Hepatic stellate cell (primary cell): ENCODE measurements at places on chromosomes 16 and 17.

DNA sequence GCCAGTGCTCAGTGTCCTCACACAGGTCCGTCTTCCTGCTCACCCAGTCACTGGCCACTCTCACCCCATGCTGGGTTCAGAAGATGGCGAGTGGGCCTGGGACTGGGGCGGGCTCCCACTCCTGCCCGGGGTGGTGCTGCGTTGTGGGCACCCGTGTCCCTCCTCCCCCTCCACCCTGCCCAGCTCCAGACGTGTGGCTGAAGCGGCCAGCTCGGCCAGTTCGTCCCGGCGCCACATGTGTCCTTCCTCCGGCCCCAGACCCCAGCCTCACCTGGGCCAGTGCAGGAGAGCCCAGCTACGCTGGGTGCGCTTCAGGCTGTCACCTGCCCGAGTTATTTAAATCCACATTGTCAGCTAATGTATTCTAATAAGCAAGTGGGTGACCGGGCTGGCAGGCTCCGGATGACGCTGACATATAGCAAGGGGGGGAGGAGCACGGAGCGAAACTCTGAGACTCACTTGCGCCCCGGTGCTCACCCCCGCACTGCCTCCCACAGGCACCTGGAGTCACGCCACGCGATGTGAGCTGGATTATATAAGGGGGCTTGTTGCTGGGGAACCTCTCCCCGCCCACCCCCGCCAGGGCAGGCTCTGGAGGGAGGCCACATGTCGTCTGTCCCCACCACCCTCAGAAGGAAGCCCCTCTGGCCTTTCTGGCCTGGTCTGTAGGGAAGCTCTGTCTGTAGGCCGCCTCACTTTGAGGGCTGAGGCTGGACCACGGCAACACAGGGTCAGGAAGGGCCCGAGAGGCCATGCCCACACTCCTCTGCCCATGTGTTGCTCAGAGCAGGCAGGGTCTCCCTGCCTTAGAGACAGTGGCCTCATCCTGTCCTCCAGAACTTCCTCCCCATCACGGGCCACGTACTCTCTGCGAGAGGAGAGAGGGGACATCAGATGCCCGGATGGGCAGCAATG is 7.1 kb upstream of the BAIAP2 start:
- DNase-seq = no peak

GRCh38 chr16:88549671-88550245 is 20.4 kb upstream of the ZC3H18 start:
- no peak for DNase-seq

GRCh38 chr17:76816590-76817135 is 51.5 kb upstream of the MGAT5B start:
- peak; percentile 62 for DNase-seq

DNA sequence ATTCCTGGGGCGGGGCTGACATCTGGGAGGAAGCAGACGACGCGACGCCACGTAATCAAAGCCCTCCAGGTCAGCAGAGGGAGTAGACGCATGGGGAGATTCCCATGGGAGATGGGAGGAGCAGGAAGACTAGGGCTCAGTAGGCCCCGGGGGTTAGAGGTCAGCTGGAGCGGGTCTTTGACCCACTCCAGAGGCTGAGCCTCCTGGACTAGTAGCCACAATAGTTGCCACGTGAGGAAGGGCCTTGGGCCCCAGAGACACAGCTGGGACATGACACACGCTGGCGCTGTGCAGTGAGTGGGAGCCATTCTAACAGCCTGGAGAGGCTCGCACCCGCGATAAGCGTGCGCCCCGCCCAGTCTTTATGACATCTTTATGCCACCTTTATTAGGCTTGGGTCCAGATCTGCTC is 95.7 kb upstream of the AMZ2 start:
- DNase-seq = no peak

DNA sequence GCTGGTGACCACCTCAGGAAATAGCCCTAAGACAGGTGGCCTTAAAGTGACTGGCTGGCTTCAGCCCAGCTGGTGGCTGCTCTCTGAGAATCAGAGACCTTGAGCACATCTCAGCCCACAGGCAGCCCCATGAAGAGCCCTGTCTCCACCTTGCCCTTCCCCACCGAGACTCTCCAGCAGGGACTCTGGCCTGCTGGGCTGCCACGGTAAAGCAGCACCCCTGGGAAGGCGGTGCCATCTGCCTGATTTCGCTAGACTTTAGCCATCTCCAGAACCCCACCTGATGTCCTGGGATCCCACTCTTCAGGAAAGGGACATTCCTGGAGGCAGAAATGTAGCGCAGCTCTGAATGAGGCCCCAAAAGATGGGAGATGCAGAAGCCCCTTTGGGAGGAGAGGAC is 45.2 kb upstream of the LGALS9 start:
- no peak for DNase-seq

- DNase-seq = no peak
Measured at GRCh38 chr17:11628374-11628773, 30.1 kb downstream of the DNAH9 start.

- no peak for DNase-seq
Measured at GRCh38 chr16:79267781-79268180, 332.8 kb downstream of the MAF start.

- peak; percentile 53 for DNase-seq
Measured at GRCh38 chr16:15055141-15056053, 477 bp downstream of the NTAN1 start.

DNA sequence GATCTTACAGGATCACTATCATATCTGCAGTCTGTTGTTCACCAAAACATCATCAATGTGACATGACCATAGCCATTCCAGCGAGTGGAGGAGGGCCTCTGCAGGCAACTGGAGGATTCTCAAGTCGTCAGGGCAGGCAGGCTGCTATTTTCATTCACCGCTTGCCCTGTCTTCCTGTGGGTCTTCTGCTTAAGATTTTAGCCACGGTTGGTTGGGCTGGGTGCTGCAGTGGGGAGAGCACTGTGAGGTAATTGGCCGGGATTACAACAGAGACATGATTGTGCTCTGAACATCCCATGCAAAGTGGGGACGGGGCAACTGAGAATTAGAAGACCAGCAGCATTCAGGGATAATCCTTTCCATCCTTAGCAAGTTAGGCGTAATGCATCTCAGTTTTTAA is 245.9 kb downstream of the CPPED1 start:
- no peak for DNase-seq

- no peak for DNase-seq
Measured at GRCh38 chr17:18997650-18998196, 6.8 kb downstream of the FAM83G start.

GRCh38 chr17:55770196-55770870 is 19.5 kb downstream of the PCTP start:
- DNase-seq = peak; percentile 27

- DNase-seq = no peak
Measured at GRCh38 chr17:69489313-69489712, 74.8 kb downstream of the MAP2K6 start.

GRCh38 chr17:49496867-49497147 is 1.7 kb downstream of the NGFR start:
- no peak for DNase-seq

DNA sequence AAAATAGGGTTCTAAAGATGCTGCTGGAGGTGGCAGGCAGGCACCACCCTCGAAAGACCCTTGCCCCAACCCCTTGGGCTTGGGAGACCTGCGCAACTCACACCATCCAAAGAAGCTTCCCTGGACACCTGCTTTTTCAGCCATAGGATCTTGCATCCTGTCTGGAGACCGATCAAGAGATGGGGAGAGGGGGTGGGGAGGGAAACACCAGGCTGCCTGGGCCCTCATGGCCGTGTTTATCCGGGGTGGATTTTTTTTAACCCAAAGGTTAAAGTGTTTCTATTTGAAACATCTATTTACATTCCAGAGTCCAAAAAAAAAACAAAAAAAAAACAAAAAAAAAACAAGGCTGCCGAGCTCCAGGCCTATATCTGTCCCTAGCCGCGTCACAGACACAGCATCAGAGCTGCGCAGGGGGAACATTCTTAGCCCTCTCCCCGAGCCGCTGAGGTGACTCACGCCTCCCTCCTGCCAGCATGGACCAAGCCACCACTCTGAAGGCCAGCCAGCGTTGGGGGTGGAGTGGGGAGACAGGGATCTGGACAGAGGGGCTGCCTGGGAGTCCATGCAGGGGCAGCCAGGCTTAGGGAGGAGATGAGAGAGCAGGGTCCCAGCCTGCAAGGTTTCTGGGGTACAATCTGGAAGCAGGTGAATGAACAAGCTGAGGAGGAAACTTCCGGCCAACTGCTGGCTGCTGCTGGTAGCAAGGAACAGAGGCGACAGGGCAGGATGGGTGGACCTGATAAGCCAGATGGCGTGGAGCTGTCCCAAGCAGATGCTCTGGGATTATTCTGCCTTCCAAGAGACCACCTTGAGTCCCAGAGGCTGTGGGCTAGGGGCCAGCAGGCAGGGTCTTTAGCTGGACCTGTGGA is 14.8 kb downstream of the HDAC5 start:
- peak; percentile 98 for DNase-seq

GRCh38 chr16:67770346-67770991 is 35.9 kb downstream of the RANBP10 start:
- peak; percentile 74 for DNase-seq

- DNase-seq = no peak
Measured at GRCh38 chr16:8832717-8833105, 35.1 kb downstream of the PMM2 start.

DNA sequence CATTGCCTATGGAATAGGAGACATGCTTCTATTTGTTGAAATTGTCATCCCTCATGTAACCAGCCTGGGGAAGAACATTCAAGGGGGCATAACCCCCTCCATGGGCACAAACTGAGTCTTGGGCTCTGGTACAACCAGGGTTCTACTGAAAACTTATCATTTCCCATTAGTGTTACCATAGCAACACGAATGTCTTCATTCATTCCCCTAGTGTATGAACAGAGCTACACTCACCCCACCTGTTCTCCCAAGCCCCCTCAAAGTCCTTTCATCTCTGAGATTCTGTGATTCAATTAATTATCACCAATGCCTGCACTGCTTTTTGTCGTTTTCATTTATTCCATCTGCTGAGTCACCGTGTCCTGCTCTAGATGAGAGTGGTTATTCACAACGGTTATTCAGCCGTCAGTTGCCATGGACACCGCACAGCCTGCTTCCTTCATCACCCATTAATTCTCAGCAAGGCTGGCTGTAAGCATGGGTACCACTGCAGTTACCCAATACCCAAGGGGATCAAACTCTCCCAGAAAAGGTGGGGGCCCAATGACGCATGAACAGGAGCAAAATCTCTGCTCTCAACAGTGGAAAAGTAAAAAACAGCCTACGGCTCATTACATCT is 1.6 kb upstream of the GAST start:
- no peak for DNase-seq

GRCh38 chr17:16191604-16192003 is 23.7 kb downstream of the NCOR1 start:
- DNase-seq = no peak

DNA sequence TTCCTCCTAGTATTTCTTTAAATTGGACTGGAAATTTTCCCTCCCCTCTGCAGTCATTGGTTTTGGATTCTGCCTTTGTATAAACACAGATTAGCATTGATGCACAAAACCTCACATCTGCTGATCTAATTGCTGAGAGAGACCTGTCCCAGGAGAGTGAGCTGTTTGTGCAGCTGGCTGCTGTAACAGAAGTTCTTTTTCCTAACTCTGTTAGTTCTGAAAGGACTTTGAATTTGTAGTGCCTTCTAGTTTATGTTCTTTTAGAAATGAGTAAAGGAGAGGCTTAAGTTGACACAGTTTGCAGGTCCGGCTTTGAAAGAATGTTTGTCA is 45.2 kb upstream of the KPNB1 start:
- no peak for DNase-seq

DNA sequence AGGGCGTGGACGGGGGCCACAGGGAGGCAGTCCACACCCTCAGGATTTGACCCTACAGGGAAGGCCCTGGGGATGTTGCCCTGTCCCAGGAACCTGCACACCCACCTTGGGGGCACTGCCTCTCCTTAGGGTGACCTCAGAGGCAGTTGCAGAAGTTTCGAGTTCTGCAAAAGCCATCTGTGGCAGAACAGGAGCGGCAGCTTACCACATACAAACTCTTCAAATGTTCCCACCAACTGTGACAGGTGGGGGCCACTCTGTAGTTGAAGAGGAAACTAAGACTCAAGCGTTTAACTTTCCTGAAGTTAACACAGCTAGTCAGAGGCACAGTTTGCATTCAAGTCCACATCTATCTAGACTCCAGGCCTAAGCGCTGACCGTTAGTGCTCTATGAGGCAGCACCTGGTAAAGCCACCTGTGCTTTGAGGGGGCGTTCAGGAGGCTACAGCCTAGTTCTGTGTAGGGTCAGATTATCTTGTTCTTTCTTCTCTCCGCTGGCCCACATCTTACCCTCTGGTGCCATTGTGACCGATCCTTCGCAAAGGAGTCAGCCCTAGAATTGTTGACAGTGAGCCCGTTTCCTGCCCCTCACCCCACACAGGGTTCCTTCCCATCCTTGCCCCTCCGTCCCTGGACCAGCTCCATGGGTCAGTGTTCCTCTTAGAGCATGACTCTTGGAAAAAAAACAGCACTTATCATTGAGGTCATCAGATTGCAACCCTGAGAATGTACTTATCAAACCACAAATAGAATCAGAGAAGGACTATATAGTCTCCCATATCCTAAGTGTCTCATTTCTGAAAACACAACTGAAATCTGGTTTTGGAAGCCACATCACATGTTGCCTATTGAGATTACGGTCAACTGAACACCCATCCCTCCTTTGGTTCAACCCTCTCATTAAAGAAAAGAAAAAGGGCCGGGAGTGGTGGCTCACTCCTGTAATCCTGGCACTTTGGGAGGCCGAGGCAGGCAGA is 45.4 kb downstream of the CDH1 start:
- DNase-seq = no peak

GRCh38 chr17:51128076-51128475 is 7.4 kb upstream of the SPAG9 start:
- no peak for DNase-seq
